ENCODE measurements at places on chromosomes 2 and 18. TPM values are rescaled to one million over a fixed set of nuclear protein-coding genes. Genes with fewer than 3 reads are reported as not detected.

KIAA2012 gene
- 0.74 TPM for total RNA-seq

SULT1C4 gene
- 8.3 TPM for total RNA-seq

POTEJ gene
- total RNA-seq, result not detected

PTGR3 gene
- total RNA-seq, result 26.2 TPM

TMX3 gene
- total RNA-seq, result 66.3 TPM

FIGN gene
- total RNA-seq, result 4.1 TPM

VWC2L gene
- total RNA-seq, result not detected

MOGAT1 gene
- total RNA-seq, result 1.0 TPM

GULP1 gene
- 26.0 TPM for total RNA-seq

DIS3L2 gene
- total RNA-seq, result 34.1 TPM

LYG2 gene
- not detected for total RNA-seq

EFEMP1 gene
- 229 TPM for total RNA-seq

DNA sequence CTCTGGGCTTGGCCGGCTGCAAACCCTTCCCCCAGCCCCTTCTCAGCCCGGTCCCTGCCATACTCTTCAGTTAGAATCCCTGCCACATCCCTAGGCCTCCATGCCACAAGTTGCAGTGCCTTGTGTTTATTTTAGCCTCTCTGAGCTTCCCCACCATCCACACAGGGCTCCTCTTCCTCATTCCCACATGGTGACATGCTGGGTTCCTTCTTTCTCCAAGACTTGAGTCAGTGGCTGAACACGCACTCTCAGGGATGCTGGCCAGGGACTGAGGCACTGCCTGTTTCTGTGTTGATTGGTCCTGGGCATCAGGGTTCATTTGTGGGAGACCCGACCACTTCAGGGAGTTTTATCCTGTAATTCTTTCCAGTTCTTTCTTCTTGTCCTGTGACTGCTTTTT is 56.3 kb downstream of the KCNS3 start:
- H3K4me3 ChIP-seq, result no peak overlapping the region
- H3K36me3 ChIP-seq, result peaks cover 9% of the 10 kb centered on the region
- H3K4me1 ChIP-seq, result peaks cover 10% of the 10 kb centered on the region
- no peak overlapping the region for H3K27ac ChIP-seq
- H3K27me3 ChIP-seq, result no peaks in the 10 kb centered on the region
- peak; percentile 2 for DNase-seq

GRCh38 chr2:144096531-144096930 is 423.4 kb downstream of the ZEB2 start:
- H3K27ac ChIP-seq, result no peak overlapping the region
- no peaks in the 10 kb centered on the region for H3K36me3 ChIP-seq
- no peaks in the 10 kb centered on the region for H3K27me3 ChIP-seq
- H3K4me1 ChIP-seq, result peaks cover 4% of the 10 kb centered on the region

- H3K27me3 ChIP-seq, result no peaks in the 10 kb centered on the region
- no peaks in the 10 kb centered on the region for H3K36me3 ChIP-seq
- DNase-seq, result no peak
- peaks cover 19% of the 10 kb centered on the region for H3K4me1 ChIP-seq
- H3K4me3 ChIP-seq, result no peak overlapping the region
These were observed 82.0 kb downstream of the NRP2 start for GRCh38 chr2:205764270-205764746.

DNA sequence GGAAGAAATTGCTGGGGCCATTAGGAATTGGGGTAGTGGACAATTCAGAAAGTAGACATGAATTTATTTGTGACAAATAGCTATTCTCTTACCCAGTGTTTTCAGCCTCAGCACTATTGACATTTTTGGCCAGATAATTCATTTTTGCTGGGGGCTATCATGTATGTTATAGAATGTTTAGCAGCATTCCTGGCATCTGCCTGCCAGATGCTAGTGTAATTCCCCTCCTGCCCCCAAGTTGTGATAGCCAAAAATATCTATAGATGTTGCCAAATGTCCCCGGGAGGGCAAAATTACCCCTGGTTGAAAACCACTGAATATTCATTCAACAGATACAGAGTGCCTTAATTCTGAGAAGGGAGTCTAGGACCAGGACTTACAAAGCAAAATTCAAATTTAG is 183.6 kb downstream of the BABAM2 start:
- no peak for DNase-seq
- H3K27me3 ChIP-seq, result no peaks in the 10 kb centered on the region
- H3K4me3 ChIP-seq, result no peak overlapping the region
- H3K4me1 ChIP-seq, result no peaks in the 10 kb centered on the region
- H3K36me3 ChIP-seq, result no peaks in the 10 kb centered on the region

DNA sequence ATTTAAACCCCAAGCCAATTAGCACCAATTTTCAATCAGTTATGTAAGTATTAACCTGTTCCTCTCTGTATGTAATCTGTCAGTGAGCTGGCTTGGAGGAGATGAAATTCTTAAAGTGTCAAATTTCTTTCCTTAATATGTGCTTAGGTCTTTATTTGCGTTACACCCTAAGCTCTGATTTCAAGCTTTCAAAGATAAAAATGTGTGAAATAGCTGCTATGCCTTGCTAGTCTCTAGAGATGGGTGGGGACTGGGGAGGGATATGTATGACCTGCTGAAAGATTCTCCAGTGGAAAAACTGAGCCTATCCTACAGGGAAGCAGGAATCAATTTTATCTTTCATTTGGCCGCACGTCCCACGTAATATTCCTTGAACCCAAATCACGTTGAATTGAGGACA is 264.5 kb downstream of the RND3 start:
- no peaks in the 10 kb centered on the region for H3K4me1 ChIP-seq
- no peak for DNase-seq
- H3K27ac ChIP-seq, result no peak overlapping the region
- H3K4me3 ChIP-seq, result no peak overlapping the region
- no peaks in the 10 kb centered on the region for H3K27me3 ChIP-seq

GRCh38 chr2:171551836-171552235 is 29.6 kb downstream of the CYBRD1 start:
- no peak overlapping the region for H3K27ac ChIP-seq
- H3K27me3 ChIP-seq, result no peaks in the 10 kb centered on the region
- DNase-seq, result no peak
- no peaks in the 10 kb centered on the region for H3K36me3 ChIP-seq

DNA sequence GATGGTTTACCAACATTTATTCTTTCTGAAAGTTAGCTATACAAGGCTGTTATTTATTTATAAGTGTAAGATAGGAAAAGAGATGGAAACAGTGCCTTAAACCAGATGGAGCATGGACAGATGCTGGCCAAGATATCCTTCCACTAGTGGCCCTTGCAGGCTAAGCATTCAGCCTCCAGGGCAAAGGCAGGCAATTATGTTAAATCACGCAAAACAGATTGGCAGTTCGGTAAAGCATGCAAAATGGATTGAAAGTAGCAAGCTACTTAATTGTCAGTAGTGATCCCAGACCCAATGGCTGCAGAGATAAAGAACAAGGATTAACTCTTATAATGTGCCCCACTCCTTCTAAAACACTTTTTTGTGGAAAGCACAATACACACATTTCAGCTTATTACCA is 105.4 kb upstream of the MAP4K3 start:
- H3K4me1 ChIP-seq, result no peaks in the 10 kb centered on the region
- no peak overlapping the region for H3K27ac ChIP-seq
- no peak for DNase-seq
- no peak overlapping the region for H3K4me3 ChIP-seq
- no peaks in the 10 kb centered on the region for H3K27me3 ChIP-seq

GRCh38 chr2:79792090-79792489 is 279.2 kb downstream of the CTNNA2 start:
- H3K36me3 ChIP-seq, result no peaks in the 10 kb centered on the region
- no peak overlapping the region for H3K27ac ChIP-seq
- H3K27me3 ChIP-seq, result no peaks in the 10 kb centered on the region

DNA sequence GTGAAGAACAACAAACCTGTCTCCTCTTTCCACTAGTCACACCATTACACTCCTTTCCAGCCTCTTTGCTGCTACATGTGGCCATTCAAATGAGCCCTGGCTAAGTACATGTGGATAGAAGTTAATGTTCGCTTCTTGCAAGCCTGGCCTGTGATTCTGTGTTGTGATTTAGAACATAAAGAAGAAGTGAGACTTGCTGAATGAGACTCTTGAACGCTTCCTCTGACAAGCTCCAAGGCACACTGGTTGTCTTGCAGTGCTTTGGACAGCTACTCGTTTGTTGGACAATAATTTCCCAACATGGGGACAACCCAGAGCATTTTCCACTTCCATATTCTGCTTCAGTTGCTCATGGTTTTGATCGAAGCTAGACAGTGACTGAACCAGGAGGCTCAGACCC is 57.3 kb downstream of the CCDC74A start:
- no peaks in the 10 kb centered on the region for H3K4me1 ChIP-seq
- no peaks in the 10 kb centered on the region for H3K27me3 ChIP-seq
- H3K36me3 ChIP-seq, result no peaks in the 10 kb centered on the region
- H3K4me3 ChIP-seq, result no peak overlapping the region
- no peak for DNase-seq

GRCh38 chr2:151230627-151231140 is 31.0 kb downstream of the RBM43 start:
- H3K4me3 ChIP-seq, result no peak overlapping the region
- no peaks in the 10 kb centered on the region for H3K27me3 ChIP-seq
- H3K4me1 ChIP-seq, result no peaks in the 10 kb centered on the region
- no peak overlapping the region for H3K27ac ChIP-seq
- no peaks in the 10 kb centered on the region for H3K36me3 ChIP-seq

DNA sequence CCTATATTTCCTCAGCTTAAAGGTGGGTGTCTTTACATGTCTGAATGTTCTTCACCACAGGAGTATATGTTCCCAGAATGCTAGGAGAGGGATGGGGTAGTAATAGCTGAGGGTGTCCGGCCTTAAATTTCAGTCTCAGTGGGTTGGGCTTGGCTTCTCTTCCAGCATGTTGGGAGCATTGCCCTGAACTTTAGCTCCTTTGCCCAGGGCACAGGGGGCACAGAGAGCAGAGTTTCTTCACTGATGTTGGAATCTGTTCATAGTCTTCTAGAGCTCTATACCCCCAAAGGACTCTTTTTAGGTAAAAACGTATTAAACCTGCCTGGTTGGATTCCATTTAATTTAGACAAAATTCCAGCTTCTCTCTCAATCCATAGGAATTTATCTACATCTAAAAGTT is 154.4 kb upstream of the GCFC2 start:
- H3K27me3 ChIP-seq, result no peaks in the 10 kb centered on the region
- no peak overlapping the region for H3K27ac ChIP-seq
- no peaks in the 10 kb centered on the region for H3K4me1 ChIP-seq
- H3K4me3 ChIP-seq, result no peak overlapping the region

GRCh38 chr2:200104015-200104414 is 148.6 kb downstream of the MAIP1 start:
- H3K27me3 ChIP-seq, result no peaks in the 10 kb centered on the region
- H3K4me3 ChIP-seq, result no peak overlapping the region
- H3K4me1 ChIP-seq, result no peaks in the 10 kb centered on the region
- H3K27ac ChIP-seq, result no peak overlapping the region

- H3K4me1 ChIP-seq, result no peaks in the 10 kb centered on the region
- no peak overlapping the region for H3K4me3 ChIP-seq
- H3K27me3 ChIP-seq, result no peaks in the 10 kb centered on the region
- no peak for DNase-seq
These were observed 221.6 kb downstream of the ALPK2 start for GRCh38 chr18:58407263-58407648.

- no peaks in the 10 kb centered on the region for H3K27me3 ChIP-seq
- H3K27ac ChIP-seq, result no peak overlapping the region
- H3K4me3 ChIP-seq, result no peak overlapping the region
- H3K4me1 ChIP-seq, result no peaks in the 10 kb centered on the region
- no peaks in the 10 kb centered on the region for H3K36me3 ChIP-seq
These were observed 427.4 kb upstream of the SLC8A1 start for GRCh38 chr2:40879305-40879704.

GRCh38 chr2:15937882-15938802 is 2.2 kb upstream of the MYCN start:
- DNase-seq, result no peak
- no peak overlapping the region for H3K27ac ChIP-seq
- no peak overlapping the region for H3K4me3 ChIP-seq
- no peaks in the 10 kb centered on the region for H3K36me3 ChIP-seq

DNA sequence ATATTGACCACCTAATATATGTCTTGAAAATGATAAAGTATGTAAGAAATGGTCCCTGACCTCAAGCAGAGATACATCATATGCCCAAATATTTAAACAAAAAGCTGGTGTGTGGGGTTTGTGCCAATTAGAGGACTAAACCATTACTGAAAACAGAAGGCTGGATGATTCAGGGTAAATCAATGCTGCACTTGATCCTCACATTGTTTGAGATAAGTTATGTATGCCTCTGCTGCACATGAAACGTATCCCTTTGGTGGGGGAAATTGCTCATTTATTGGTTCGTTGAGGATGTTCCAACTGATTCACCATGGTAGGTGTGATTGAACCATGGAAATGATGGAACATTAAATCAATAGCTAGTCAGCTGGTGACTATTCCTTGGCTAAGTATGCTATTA is 24.7 kb upstream of the DARS1 start:
- no peak overlapping the region for H3K27ac ChIP-seq
- no peak for DNase-seq
- H3K36me3 ChIP-seq, result no peaks in the 10 kb centered on the region
- H3K4me1 ChIP-seq, result peaks cover 12% of the 10 kb centered on the region
- no peaks in the 10 kb centered on the region for H3K27me3 ChIP-seq

GRCh38 chr18:60663060-60663989 is 290.8 kb upstream of the MC4R start:
- no peaks in the 10 kb centered on the region for H3K27me3 ChIP-seq
- no peak overlapping the region for H3K4me3 ChIP-seq
- H3K36me3 ChIP-seq, result no peaks in the 10 kb centered on the region

DNA sequence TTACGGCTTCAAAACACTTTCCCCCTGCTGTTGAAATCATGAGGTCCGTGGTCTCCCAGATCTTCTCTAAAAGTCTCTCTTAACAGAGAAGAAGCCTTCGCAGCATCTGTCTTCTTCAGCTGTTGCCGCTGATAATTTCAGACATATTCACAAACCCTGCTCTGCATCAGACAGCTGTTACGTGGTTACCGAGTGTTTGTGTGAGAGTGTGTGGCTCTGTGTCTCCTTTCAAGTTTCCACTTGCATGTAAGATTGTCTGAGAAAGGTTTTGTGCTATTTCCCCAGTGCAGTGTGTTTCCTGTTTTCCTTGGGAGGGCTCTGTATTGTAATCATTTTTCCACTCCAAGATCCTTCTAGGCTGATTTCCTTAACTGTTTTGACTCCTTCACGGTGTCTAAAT is 32.8 kb downstream of the MAIP1 start:
- H3K27ac ChIP-seq, result no peak overlapping the region
- no peak overlapping the region for H3K4me3 ChIP-seq
- H3K4me1 ChIP-seq, result no peaks in the 10 kb centered on the region

DNA sequence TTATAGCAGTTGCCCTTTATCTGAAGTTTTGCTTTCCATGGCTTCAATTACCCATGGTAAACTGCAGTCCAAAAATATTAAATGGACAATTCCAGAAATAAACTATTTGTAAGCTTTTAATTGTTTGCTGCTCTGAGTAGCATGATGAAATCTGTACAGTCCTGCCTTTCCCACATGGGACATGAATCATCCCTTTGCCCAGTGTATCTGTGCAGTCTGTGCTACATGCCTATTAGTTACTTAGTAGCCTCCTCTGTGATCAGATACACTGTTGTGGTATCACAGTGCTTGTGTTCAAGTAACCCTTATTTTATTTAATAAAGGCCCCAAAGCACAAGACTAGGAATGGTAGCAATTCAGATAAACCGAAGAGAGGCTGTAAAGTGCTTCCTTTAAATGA is 810.6 kb upstream of the PIK3C3 start:
- no peaks in the 10 kb centered on the region for H3K4me1 ChIP-seq
- no peak overlapping the region for H3K27ac ChIP-seq
- no peaks in the 10 kb centered on the region for H3K36me3 ChIP-seq
- H3K4me3 ChIP-seq, result no peak overlapping the region
- no peaks in the 10 kb centered on the region for H3K27me3 ChIP-seq
- no peak for DNase-seq

GRCh38 chr2:60641811-60642788 is 88.6 kb upstream of the BCL11A start:
- H3K36me3 ChIP-seq, result no peaks in the 10 kb centered on the region
- H3K4me3 ChIP-seq, result no peak overlapping the region
- H3K27me3 ChIP-seq, result no peaks in the 10 kb centered on the region
- no peak for DNase-seq
- H3K4me1 ChIP-seq, result no peaks in the 10 kb centered on the region
